ENCODE measurements at places on chromosomes 1 and 21.

GRCh38 chr1:162353078-162353477 is 23.6 kb downstream of the SPATA46 start:
- DNase-seq: no peak

- DNase-seq: peak; percentile 7
Measured at GRCh38 chr1:84539972-84540371, 33.6 kb upstream of the GNG5 start.

DNA sequence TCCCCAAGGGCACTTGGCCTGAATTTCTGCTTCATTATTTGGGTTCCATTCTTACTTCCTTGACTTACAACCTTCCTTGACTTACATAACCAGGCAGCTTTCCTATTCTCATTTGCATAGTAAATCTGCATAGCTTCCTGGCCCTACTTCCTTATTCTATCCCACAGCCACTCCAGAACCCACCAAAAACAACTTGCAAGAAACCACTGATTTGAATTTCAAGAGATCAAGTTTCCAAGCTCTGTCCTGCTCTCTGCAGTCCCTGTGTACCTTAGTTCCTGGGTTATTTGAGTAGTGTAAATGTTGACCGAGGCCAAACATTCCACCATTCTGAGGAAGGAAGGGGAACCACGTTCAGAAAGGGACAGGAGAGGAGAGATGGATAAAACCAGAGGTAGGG is 603.3 kb downstream of the PTPRC start:
- DNase-seq: no peak

GRCh38 chr1:171645553-171646248 is 6.8 kb downstream of the MYOC start:
- DNase-seq: peak; percentile 28

DNA sequence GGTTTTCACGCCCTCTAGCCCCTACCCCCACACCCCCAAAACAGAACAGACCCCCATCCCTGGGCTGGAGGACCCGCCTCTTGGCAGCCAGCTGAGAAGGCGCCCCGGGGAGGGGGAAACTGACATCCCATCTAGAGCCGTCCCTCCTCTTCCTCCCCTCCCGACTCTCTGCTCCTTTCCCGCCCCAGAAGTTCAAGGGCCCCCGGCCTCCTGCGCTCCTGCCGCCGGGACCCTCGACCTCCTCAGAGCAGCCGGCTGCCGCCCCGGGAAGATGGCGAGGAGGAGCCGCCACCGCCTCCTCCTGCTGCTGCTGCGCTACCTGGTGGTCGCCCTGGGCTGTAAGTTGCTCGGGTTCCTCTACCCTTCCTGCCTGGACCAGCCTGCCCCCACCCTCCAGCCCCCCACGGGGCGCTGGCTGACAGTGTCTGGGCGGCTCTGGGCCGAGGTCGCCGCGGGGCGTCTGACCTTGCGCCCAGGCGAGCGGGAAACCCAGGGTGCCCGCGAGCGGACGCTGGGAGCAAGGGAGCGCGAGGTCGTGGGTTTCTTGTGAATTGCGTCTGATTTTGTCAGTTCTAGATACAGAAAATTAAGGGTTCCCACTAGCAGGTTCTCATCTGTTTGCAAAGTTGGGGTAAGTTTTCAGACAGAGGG is 618 bp downstream of the JAM2 start:
- DNase-seq: peak; percentile 33

DNA sequence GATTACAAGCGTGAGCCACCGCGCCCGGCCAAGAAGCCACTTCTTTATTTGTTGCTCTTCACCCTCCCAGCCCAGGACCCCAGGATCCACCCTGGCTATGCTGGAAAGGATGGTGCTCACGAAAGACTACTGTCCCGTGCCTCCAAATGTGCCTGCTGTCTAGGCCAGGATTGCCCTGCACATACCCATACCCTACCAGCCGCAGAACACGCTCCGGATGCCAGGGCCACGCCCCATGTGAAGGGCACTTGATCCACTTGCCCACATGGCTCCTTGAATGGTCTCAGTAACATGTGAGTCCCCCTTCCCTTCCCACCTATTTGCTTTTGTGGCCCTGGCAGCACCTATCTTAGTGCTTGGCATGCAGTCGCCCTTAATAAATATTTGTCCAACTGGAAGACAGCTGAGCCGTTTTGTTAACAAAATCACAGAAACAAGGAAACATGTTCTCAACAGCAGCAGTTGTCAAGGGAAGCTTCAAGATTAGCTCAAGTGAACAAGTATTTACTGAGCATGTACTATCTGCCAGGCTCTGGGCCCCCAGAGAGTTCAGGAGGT is 13.8 kb upstream of the UBXN10 start:
- no peak for DNase-seq

DNA sequence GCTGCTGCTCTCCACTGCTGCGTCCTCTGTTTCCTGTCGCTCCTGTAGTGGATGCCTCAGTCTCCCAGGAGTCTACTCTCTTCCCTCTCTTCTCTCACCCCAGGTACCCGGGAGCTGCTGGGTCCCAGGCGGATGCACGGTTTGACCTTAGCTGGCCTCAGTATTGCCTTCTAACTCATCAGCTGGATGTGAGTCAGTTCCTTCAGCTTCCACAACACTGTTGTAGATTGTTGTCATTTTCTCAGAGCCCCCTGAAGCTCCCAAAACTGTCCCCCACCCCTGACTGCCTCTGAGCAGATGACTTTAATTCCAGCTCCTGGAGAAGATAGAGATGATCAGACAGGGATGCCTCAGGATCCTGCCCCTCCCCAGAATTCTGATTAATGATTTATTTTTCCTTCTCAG is 7.2 kb downstream of the CNIH3 start:
- peak; percentile 66 for DNase-seq

DNA sequence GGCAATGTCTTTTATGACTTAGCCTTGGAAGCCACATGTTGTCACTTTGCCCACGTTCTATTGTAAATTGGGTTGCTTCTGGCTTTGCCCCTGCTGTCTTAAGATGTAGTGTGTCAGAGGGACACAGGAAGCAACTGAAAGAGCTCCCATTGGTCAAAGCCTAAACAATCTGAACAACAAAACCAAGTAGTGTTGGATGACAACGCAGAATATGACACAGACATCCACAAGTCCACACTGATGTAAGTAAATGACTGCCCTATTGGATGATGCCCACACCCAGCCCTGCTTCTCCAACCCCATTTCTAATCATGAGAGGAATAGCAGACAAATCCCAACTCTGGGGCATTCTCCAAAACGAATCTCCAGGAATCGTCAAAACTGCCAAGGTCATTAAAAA is 50.7 kb downstream of the ELF3 start:
- DNase-seq: no peak

DNA sequence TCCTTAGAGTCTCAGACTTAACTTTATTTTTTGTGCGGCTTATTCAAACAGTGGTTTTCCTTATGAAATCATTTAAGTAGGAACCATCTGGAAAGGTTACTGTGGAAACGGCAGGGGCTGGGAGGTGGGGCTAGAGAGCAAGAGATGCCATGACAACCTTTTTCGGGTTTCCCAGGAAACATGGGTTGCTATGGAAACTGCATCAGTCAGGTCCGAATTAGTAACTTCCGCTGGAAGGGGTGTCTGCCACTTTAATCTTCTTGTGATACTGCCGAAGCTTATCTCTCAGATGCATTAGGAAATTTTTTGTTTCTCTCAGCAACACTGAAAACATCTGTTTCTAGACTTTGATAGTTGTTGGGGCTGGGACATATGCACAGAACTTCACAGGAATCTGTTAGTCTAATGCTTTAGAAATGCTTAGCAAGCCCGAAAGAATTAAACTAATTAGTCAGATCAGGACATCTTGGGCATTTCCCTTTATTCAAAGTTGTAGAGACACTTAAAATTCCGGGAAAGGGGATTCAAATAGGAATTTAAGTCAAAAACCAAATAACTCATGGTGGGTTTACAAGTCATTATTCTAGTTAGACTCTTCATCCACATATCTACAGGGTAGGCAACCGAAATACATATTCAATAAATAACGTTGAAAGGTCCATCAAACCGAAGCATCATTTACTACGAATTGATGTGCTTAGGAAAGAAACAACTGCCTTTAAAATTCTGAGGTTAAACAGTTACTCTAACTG is 2.6 kb downstream of the KCNA3 start:
- DNase-seq: peak; percentile 24

GRCh38 chr1:226520640-226521355 is 27.8 kb upstream of the STUM start:
- DNase-seq: no peak

GRCh38 chr1:244603498-244603897 is 49.4 kb upstream of the DESI2 start:
- DNase-seq: peak; percentile 36

DNA sequence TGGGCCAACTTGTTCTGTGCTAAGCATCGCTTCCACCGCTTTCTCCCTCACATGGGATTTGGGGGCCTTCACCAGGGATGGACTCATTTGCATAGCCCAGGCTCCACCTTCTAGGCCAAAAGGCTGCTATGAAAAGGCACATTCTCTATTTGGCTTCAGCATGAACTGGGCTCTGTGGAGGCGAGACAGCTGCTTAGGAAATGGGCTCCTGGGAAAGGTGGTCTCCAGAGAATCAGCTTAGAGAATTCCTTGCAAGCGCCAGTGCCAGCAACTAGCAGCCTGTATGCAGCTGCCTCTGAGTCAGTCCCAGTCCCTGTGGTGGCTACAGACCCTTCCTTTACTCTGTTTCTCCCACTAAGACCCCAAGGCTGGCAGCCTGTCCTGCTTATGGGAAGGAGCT is 214.5 kb downstream of the HIVEP3 start:
- DNase-seq: no peak

- DNase-seq: no peak
Measured at GRCh38 chr21:14487490-14488432, 58.4 kb downstream of the SAMSN1 start.

GRCh38 chr1:94033849-94034248 is 87.1 kb downstream of the ABCA4 start:
- DNase-seq: no peak

GRCh38 chr1:234701737-234702341 is 91.9 kb upstream of the IRF2BP2 start:
- no peak for DNase-seq

- DNase-seq: no peak
Measured at GRCh38 chr1:8294170-8294697, 23.7 kb upstream of the SLC45A1 start.

DNA sequence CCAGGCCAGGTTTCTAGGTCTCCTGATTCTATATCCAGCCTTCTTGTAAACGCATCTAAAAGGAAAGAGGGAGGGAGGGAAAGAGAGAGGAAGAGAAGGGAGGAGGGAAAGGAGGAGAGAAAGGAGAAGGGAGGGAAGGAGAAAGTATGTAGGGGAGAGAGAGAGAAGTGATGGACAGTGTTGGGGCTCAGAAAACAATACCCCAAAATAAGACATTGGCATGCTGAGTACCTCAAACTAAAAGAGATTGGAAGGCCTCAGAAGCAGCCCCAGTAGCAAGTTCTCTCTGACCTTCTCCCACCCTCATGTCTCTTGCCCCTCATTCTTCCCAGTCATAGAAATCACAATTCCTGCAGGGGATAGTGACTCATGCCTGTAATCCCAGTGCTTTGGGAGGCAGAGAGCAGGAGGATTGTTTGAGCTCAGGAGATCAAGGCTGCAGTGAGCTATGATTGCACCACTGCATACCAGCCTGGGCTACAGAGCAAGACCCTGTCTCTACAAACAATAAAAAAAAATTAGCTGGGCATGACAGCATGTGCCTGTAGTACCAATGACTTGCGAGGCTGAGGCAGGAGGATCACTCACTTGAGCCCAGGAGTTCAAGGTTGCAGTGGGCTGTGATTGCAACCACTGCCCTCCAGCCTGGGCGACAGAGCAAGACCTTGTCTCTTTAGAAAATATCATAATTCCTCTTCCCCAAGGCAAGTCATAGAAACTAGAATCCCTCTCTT is 51.2 kb downstream of the DNTTIP2 start:
- DNase-seq: peak; percentile 71

- DNase-seq: peak; percentile 71
Measured at GRCh38 chr1:27403065-27403726, 10.8 kb downstream of the GPR3 start.

DNA sequence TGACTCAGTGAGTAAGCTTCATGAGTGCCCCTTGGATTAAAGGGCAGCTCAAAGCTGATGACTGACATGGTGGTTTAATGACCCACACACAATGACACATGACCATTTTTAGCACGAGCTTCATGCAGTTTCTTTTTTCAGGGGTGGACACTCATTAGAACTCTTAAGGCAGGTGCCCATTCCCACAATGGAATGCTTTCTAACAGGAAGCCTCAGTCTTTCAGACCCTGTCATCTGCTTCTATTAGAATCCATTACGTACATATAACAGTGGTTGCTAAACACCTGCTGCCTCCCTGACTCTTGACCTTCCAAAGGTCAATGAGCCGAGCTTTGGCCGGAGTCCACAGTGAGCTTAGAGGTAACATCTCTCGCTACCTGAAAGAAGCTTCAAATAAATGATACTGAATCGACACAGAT is 27.4 kb downstream of the AKNAD1 start:
- no peak for DNase-seq

DNA sequence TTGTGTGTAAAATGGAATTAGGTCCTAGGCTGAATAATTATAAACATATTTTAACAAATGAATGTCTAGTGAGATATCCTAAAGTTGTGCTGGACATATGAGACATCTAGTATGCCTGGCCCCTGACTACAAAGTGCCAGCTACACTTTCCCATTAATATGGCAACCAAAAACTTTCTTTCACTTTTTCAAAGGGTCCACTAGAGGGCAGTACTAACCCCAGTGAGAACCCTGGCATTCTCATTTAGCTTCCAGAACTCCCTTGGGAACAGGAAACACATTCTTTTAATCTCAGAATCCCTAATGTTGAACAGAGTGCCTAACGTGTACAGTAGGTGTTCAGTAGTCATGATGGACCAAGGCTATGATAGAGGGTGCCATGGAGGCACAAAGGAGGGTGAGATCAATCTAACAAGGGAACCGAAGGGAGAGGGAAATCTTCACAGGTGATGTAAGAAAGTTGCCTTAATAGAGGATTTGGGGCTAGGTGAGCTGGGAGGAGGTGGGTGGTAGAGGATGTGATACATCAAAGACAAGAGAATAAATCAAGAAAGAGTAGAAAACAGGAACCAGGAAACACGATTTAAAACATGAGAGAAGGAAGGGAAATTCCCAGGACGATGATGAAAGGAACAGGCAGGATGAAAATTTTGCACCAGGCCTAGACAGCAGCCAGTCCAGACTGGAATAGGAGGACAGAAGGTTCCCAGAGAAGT is 41.6 kb downstream of the NSL1 start:
- DNase-seq: peak; percentile 83

GRCh38 chr1:34711485-34711884 is 43.4 kb upstream of the GJB5 start:
- DNase-seq: no peak

DNA sequence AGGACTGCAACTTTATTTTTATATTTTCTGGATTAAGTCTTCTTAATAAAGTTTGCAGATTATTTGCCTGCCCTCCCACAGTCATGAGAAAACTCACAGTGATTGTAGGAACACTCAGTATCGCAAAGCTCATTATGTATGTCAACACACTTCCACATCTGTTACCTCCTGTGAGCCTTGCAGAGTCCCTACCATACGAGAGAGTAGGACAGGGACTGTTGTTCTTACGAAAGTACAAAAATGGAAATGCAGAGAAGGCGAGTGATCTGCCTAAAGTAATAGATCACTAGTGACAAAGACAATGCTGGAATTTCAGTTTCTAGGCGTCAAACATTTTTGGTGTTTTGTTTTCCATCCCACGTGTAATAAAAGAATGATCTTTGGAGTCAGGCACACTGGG is 131.7 kb downstream of the SYT2 start:
- DNase-seq: peak; percentile 65

GRCh38 chr1:204723131-204723787 is 37.7 kb upstream of the LRRN2 start:
- no peak for DNase-seq

Data from fibroblast of skin of right quadriceps (primary cell).